Cardiac fibroblast (primary cell): ENCODE measurements at places on chromosomes 1 and 21.

DNA sequence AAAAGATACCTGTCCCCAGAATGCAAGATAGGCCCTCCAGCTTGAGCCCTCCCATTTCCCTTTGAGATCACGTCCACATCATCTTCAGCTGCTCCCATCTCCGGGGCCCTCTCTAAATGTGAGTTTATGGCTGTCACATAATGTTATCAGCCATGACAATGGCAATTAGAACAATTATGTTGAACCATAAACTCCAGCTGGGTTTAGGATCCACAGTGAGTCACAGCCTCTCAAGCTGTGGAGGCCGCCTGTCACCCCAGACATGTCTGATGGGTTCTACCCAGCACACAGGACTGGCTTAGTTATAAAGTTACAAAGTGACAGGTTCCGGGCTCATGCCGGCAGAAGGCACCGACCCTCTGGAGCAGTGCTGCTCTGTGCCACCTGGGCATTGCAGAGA lies 597.3 kb downstream of the PTPRU start:
- DNase-seq: no peak

GRCh38 chr1:222310836-222311235 lies 237.1 kb downstream of the HHIPL2 start:
- DNase-seq: peak; percentile 40

GRCh38 chr1:231192620-231193163 lies 30.8 kb downstream of the TRIM67 start:
- DNase-seq: peak; percentile 69

DNA sequence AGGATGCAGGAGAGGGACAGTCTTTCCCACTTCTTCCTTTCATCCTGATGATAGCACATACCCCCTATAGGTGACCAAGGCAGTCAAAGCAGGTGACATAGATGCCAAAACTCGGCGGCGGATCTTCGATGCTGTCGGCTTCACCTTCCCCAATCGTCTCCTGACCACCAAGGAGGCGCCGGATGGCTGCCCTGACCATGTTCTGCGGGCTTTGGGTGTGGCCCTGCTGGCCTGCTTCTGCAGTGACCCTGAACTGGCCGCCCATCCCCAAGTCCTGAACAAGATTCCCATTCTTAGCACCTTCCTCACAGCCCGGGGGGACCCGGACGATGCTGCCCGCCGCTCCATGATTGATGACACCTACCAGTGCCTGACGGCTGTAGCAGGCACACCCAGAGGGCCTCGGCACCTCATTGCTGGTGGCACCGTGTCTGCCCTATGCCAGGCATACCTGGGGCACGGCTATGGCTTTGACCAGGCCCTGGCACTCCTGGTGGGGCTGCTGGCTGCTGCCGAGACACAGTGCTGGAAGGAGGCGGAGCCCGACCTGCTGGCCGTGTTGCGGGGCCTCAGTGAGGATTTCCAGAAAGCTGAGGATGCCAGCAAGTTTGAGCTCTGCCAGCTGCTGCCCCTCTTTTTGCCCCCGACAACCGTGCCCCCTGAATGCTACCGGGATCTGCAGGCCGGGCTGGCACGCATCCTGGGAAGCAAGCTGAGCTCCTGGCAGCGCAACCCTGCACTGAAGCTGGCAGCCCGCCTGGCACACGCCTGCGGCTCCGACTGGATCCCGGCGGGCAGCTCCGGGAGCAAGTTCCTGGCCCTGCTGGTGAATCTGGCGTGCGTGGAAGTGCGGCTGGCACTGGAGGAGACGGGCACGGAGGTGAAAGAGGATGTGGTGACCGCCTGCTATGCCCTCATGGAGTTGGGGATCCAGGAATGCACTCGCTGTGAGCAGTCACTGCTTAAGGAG lies 2.9 kb downstream of the NCDN start:
- DNase-seq: no peak

- DNase-seq: no peak
Observed at GRCh38 chr1:89802841-89803240, 18.0 kb upstream of the LRRC8D start.

GRCh38 chr1:157653494-157653873 lies 47.1 kb downstream of the FCRL3 start:
- no peak for DNase-seq

DNA sequence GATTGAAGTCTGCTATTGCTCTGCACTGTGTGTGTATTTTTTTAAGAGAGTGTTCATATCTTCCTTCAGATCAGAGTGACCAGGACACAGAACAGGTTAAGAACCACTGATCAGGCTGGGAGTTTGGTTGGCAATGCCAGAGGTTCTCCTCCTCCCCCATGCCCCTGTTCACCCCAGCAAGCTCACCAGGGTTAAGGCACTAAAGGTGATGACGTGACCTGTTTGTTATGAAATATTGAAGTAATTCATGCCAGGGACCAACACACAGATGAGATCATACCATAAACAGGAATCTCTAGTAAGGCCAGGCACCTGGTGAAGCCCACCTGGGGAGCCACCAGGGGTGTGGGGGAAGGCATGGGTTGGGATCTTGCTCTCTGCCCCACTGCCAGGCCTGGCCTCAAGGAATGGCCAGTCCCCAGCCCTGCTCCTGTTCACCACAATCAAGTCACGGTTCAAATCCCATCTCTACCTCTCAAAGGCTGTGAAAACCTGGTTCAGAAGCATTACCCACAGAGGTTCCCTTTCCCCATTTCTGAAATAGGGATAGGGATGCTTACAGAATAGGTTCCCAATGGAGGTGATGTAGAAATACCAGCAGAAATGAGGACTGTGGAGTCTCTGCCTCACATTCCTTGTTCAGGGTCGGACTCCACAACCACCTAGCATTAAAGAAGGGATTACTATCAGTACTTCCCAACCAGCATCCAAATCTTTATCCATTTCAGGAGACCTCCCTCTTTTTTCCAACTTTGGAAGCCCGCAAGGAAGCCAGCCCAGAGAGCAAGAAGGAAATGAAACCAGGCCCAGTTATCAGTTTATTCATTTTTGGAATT lies 2.4 kb downstream of the ID3 start:
- peak; percentile 87 for DNase-seq

DNA sequence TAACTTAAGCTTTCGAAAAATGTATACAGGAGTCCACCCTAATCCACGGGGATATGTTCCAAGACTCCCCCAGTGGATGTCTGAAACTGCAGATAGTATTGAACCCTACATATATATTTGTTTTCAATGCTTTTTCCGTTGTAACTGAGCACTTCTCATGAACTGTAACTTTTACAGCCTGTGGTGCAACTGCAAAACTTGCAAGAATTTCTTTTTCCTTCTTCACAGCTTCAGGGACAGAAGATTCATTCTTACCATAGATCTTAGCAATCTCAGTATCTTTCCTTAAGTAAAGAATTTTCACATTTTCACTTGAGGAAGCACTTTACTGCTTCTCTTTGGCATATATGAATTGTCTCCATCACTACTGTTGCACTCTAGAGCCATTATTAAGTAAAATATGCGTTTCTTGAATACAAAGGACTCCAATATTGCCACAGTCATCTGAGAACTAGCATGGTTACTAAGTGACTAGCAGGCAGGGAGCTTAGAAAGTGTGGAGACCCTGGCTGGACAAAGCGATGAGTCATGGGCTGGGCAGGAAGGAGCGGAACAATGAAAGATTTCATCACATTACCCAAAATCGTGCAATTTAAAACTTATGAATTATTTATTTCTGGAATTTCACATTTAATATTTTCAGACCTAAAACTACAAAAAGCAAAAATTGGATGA lies 14.1 kb downstream of the DPYD start:
- DNase-seq: peak; percentile 92

DNA sequence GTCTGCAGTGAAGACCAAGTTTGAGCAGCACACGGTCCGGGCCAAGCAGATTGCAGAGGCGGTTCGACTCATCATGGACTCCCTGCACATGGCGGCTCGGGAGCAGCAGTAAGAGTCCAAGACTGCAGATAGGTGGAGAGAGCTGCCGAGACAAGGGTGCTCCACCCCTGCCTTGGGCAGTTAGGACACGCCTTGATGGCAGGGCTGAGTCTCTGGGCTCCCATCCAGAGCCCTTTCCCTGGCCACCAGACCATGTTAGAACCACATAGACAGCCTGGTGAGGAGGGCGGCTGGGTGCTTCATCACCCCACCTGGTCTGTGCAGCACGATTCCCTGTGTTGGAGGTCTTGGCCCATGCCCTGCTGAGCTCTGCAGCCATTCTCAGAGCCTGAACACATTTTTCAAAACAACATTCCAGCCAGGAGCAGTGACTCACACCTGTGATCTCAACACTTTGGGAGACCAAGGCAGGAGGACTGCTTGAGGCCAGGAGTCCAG lies 17.3 kb upstream of the MIIP start:
- no peak for DNase-seq

DNA sequence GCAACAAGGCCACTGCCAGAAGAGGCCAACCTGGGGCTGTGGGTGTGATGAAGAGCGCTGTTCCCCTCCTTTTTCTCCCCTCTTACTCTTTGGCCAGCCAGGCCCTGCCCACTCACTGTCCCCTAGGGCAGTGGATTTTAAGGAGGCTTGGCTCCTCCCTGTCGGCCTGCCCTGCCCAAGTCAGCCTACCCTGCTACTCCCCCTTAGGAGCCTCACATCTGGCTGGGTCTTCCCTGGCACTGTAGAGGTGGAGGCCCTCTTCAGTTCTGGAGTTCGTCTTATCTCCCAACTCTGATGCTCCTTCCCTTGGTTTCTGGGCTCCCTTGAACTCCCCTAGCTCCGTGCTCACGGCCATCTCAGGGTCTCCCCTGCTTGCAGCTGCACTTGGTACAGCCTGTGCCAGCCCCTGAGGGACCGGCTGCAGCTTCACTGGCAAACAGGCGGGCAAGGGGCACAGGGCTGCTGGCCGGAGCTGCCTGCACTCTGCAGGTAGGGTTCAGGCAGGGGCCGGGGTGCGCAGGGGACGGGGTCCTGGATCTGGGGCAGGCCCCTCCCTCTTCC lies 4.0 kb downstream of the AMPD2 start:
- no peak for DNase-seq

DNA sequence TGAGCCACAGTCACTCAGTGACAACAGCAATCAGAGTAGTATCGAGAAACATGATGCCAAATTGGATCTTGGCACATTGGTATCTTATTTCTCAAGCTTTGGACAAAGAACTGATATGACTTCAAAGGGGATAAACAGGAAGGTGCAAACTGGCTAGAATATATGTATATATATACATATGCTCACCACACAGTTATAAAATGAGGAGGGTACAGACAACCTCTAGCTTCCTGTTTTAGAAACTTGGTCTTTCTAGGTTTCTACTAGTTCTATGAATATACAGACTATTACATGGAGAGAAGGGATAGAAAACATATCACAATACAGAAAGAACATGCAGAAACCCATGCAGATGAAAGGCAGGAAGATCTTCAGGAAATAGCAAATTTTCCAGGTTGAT lies 292.1 kb upstream of the SNX7 start:
- DNase-seq: no peak

DNA sequence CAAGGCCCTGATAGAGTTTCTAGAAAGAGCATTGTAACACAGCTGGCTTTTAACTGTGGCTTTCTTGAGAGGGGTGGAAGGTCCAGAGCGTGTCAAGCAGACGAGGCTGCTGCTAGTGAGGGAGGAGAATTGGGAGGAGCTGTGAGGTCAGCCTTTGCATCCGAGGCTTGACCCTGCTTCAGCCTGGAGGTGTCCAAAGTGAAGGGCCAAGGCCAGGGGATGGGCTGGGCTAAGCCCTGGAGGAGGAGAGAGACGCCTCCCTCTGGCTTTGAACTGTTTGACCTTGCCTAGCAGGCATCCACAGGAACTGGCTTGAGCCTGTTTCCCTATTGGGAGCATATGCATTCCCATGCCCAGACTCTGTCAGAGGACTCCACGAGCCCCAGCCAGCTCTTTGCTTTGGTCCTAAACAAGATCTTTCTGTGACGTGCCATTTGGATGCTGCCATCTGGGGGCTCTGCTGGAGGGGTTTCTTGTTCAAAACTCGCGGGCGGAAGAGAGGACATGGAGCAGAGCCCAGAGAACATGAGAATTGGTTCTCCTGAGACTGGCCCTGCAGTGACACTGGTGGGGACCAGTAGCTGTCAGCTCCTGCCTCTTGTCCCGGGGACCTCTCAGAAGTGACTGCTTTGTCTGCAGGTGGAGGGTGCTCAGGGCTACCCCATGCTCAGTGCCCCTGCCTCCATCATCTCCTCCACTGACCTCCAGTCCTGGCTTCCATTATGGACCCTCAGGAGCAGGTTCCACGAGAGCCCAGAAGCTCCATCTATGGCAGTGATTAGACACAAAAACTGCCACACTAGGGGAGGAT lies 5.5 kb downstream of the ACTRT2 start:
- DNase-seq: no peak

DNA sequence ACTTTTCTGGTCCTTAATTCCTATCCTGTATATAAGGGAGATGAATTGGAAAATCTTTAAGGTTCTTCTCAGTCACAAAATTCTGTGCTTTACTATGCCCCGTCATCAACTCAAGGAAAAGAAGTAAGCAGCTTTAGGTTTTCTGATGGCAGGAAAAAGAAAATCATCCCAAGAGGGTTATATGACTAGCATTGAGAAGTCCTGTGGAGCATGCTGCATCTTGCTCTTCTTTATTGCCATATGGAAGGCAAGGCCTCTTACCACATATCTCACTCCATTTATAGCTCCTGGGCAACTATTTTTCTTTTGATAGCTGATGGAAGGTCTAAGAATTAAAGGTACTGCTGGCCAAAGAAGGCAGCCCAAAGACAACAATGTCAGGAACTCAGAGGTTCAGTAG lies 552.5 kb downstream of the DPYD start:
- DNase-seq: no peak
